ENCODE measurements at places on chromosomes 7 and 10. TPM values are rescaled to one million over a fixed set of nuclear protein-coding genes. Genes with fewer than 3 reads are reported as not detected.

- DNase-seq, result no peak
Measured at GRCh38 chr7:22318376-22318775, 38.6 kb downstream of the RAPGEF5 start.

DNA sequence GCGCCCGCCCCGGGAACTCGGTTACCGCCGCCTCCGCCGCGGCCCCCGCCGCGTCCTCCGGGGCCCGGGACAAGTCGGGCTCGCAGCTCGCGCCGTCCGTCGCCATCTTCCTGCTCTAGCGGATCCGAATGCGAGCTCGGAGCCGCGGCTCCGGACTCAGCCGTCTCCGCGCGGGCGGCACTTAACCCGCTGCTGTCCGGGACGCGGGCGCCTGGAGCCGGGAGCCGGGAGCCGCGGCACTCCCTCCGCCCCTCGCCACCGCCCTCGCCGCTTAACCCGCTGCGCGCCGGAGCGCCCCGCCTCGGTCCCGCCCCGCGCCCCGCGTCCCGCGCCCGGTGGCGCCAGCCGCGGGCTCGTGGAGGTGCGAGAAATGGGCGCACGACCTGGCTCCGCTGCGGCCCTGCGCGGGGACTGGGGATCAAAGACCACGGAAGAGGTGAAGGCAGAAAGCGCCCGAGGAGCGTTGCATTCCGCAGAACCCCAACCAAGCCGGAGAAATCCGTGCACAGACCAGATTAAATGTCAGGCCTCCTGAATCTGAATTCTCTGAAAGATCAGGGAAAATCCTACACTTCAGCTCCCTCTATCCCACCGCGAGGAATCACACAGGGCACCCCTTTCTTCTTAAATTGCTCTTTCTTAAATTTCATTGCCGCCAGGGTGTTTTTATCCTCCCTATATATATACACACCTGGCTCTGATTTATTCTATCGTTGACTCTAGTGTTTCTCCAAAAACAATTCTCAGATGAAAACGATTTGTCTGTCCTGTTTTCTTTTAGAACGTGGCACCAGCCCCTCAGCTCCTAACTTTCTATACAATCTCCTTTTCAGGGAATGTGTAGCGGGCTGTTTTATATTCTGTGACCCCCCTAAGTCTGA is at the start of gene CTTNBP2:
TSS of gene CTTNBP2 (minus strand) at position 132 of the 881 bp plus-strand sequence. CDS start at position 106, 26 bp downstream.
- DNase-seq, result peak; percentile 73

GRCh38 chr7:120867932-120868331 is 10.0 kb upstream of the TSPAN12 start:
- no peak for DNase-seq

- no peak for DNase-seq
Measured at GRCh38 chr7:30348083-30348560, 63.7 kb downstream of the ZNRF2 start.

- peak; percentile 3 for DNase-seq
Measured at GRCh38 chr10:131179361-131179760, 132.2 kb downstream of the TCERG1L start.

- DNase-seq, result no peak
Measured at GRCh38 chr10:59704630-59705029, 5.0 kb downstream of the SLC16A9 start.

GRCh38 chr7:6148724-6149360 is 117.7 kb downstream of the ANKRD61 start:
- DNase-seq, result no peak

DNA sequence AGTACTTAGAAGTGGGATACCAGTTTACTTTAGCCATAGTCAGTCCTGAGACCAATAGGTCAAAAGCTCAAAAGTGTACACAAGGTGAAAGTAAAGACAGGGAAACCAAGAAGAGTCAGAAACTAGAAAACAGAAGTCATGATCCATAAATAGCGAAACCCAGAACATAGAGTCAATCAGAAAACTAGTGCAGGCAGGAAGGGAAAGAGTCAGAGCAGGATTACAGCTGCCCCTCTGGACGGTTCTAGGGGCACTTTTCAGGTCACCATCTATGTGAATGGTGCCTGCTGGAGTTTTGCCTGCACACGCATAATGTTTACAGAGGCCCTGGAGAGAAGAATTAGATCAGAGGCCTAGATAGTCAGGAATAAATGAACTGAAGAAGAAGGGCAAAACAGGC is 22.4 kb upstream of the DMTF1 start:
- no peak for DNase-seq

- DNase-seq, result no peak
Measured at GRCh38 chr7:1137517-1138167, 22.4 kb downstream of the ZFAND2A start.

DNA sequence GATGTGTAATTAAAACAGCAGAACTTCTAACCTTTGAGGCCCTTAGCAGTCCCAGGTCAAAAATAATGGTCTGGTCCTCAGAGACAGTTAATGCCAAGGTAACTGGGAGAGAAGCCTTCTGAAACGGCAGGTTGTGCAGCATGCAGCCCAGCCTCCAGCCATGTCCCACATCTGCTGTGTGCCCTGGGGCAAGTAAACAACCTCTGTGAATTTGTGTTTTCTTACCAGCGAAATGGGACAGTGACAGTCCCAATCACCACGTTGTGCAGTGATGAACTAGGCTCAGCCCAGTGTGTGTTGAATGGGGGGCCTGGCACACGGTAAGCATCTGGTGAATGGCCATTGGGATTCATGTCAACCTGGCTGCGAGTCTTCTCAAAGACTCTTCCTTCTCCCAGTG is 61.2 kb downstream of the EMX2 start:
- DNase-seq, result no peak

GRCh38 chr7:85104432-85105205 is 82.2 kb downstream of the SEMA3D start:
- DNase-seq, result no peak

AQP1 gene
- total RNA-seq, result 107 TPM

DNMBP gene
- total RNA-seq, result 23.8 TPM

MLLT10 gene
- 59.4 TPM for total RNA-seq

MCM10 gene
- 4.2 TPM for total RNA-seq

DLX5 gene
- total RNA-seq, result 0.62 TPM

GRM3 gene
- total RNA-seq, result not detected

TAS2R3 gene
- 5.0 TPM for total RNA-seq

HYAL4 gene
- total RNA-seq, result not detected

NKX1-2 gene
- total RNA-seq, result not detected

AKR1D1 gene
- not detected for total RNA-seq

Data from tongue (tissue), 3 donors.